ENCODE measurements at places on chromosomes 5 and 9.

DNA sequence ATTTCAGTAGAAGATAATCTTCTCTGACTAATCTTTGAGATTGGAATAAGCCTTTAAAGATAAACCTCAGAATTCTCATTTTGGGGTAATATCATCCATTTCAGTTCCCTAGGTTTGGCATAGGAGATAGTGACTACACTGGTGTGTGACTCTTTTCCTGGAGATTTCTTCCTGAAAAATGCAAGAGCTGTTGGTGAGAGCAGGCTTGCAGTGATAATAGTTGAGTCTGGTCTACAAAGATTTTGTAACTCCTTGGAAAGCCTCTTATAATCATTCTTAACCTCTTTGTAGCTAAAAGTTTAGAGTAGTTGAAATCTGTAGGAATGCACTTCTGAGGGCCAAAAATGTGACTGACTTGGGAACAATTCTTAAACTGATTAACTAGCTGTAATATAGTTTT, 23.4 kb downstream of the RANBP17 start:
- DNase-seq: no peak

- no peak for DNase-seq
Measured at GRCh38 chr5:151196556-151197290, 27.2 kb downstream of the CCDC69 start.

DNA sequence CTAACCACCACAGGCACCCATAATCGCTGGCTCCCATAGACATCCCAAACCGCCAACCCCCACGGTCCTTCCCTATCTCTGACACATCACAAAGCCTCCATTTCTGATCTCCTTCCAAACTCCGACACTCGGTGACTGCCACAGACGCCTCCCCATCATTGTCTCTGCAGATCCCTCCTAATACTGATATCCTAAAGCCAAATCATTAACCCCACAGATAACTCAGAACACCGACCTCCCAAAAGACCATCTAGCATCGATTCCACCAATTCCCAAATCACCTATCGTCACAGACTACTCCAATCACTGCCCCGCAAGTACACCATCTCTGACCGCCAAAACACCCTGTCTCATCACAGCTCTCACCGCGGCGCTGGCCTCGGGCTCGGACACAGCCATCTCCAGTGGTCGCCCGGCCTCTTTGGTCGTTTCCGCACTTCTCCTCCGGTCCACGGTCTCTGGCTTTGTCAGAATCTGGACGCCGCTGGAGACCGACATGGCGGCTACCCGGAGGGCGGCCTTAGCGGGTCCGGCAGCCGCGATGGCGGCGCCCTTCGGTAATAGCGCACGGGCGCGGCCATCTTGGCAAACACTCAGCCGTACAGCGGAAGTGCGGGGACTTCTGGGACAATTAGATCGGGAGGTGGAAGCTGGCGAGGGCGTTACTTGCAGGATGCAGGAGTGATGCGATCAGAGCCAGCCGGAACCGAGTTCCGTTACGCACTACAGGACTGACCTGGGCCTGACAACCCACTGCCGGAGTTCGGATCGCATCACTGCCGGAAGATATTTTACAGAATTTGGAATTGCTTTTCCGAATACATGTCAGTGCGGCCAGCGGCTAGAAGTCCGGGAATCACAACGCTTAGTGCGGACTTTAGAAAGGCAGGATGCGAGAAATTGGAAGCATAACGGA, at the start of gene ZFP37:
ZFP37 (minus strand) TSS at position 534 of the 916 bp plus-strand sequence; CDS start at position 498, 36 bp downstream.
- peak; percentile 87 for DNase-seq

DNA sequence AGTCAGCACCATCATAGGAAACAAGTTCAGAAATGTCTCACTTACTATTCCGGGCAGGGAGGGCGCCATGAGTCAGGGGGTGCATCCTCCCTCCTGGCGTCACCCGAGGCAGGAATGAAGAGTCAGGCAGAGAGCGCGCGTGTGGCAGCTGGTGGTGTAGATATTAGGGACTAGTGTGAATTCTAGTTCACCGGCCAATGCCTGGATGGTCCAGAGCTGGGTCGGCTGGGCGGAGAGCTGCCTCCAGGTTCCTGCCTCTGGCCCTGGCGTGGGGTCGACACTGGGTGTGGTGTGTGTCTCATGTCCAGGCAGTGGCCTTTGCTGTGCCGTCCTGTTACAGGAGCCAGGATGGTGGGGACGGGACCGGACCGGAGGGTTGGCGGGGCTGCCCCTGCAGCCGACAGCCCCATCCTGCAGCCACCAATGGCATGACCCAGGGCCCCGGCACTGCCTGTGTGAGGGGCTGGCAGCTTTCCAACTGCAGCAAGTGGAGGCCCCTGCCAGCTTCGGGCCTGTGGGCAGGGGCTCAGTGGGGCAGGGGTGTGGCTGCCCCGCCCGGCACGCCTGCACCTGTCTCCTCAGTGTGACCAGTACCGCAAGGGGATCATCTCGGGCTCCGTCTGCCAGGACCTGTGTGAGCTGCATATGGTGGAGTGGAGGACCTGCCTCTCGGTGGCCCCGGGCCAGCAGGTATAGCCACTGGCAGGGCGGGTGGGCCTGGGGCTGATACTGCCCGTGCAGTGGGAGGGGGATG, 9.1 kb downstream of the DIPK1B start:
- peak; percentile 37 for DNase-seq

GRCh38 chr9:109026306-109026705, 13.0 kb upstream of the CTNNAL1 start:
- no peak for DNase-seq

- DNase-seq: no peak
Measured at GRCh38 chr5:4093236-4093635, 497.6 kb downstream of the IRX1 start.

GRCh38 chr5:176578391-176578808, 29.3 kb downstream of the CDHR2 start:
- peak; percentile 22 for DNase-seq

- no peak for DNase-seq
Measured at GRCh38 chr9:20212806-20213205, 409.5 kb downstream of the MLLT3 start.

GRCh38 chr5:1387059-1387755, 42.3 kb upstream of the CLPTM1L start:
- DNase-seq: no peak

GRCh38 chr5:169686137-169686536, 49.1 kb downstream of the DOCK2 start:
- DNase-seq: no peak

DNA sequence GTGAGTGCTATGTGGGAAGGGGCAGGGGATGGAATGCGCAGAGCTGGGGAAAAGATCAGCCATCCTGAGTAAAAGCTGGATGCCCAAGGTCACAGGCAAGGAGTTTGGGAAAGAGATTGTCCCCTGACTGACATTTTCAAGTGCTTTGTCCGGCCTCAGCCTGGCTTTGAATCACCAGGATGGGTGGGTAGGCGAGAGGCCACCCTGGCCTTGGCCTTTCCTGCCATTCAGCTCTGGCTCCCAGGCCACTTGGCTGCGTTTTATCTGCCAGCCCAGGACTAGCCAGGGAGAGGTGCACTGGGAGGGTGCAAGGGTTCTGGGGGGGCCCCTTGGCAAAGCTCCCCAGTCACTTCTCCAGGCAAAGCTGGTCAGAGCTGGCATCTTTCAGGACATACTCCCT, 37.4 kb upstream of the SYNPO start:
- DNase-seq: no peak

- peak; percentile 53 for DNase-seq
Measured at GRCh38 chr5:72556351-72557166, 49.3 kb upstream of the ZNF366 start.

- no peak for DNase-seq
Measured at GRCh38 chr5:82022499-82022898, 50.7 kb downstream of the ATG10 start.

- DNase-seq: no peak
Measured at GRCh38 chr5:111095982-111096381, 3.8 kb downstream of the WDR36 start.
